ENCODE measurements at places on chromosomes 1 and 21.

- no peak for DNase-seq
These were observed 239.1 kb downstream of the HLX start for GRCh38 chr1:221118176-221118937.

GRCh38 chr1:20187103-20187812 lies 940 bp upstream of the PLA2G2C start:
- no peak for DNase-seq

DNA sequence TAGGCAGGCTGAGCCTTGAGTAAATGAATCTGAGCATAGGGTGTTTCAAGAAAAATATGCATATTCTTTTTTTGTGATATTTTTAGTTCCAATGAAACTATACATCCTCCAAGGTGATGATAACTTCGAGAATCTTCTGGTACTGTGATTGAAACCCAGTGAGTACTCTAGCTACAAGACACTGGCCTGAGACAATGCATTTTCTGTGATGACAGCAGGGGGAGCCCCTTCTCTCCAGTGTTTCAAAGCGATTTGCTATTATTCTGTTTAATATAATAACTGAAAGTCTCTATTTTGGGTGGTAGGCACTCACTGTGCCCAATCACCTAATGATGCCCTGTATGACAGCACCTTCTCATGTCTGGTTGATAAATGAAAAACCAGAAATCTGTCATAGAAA lies 12.1 kb downstream of the IRF2BP2 start:
- DNase-seq = peak; percentile 72

DNA sequence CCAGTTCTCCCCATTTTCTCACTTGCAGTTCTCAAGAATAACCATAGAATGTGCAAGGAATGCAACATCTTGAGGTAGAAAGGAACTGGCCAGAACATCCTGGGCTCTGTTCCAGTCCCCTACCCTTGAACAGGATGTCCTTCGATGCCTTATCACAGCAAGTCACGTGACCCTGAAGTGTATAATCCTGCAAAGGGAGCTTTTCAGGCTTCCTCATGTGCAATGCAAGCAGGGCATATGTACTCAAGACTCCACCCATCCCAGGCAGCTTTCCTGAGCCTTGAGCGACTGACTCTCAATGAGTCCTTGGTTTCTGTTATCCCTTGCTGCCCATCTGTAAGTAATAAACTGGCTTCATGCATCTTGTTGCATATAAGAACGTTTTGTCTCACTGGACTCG lies 311.0 kb downstream of the MRPL39 start:
- no peak for DNase-seq

DNA sequence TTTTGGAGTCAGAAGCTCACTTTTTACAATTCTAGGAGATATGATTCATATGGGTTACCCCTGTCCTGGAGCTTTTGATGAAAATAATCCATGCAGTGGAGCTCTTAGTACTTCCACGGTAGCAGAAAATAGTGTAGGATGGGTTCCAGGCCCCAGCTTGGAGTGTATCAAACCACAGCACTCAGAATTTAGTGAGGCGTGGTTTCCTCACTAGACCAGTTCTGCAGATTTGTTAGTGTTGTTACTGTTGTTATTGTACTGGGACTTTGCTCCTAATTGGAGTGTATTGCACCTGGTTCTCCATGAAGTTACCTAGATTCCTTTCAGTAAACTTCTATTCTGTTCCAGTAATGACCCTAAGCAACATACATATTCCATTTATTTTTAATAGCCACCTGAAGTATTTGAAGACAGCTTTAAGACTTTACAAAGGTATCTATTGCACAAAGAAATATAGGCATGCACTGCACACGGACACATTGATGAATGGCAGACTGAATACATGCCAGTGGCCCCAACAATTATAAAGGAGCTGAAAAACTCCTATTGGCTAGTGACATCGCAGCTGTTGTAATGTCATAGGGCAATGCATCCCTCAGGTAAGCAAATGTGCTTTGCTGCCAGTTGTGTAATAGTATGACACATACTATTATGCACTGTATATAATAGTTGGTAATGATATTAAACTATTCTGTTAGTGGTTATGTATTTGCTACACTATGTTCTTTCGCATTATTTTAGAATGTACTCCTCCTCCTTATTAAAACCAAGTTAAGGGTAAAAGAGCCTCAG lies 1058.0 kb downstream of the KCNT2 start:
- DNase-seq = no peak

- no peak for DNase-seq
These were observed 1600.6 kb upstream of the B3GALT2 start for GRCh38 chr1:194787001-194787400.

DNA sequence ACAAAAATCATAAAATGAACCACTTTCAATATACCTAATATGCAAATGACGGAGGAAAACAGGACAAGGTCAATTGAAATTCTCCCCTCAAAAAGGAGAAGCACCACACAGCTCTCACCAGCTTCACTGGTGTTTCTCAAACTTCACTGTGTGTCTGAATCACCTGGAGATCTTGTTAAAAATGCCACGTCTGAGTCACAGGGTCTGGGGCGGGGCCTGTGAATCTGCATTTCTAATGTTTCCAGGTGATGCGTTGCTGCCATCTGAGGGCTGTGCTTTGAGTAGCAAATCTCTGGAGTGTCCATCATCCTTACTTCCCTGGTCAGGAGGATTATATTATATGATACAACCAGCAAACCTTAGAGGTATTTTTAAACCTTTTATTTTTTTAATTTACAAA lies 9.0 kb downstream of the CLDN19 start:
- DNase-seq = no peak

- DNase-seq = no peak
These were observed 20.1 kb upstream of the MAB21L3 start for GRCh38 chr1:116091083-116091482.

GRCh38 chr1:235450886-235451483 lies 53.3 kb downstream of the B3GALNT2 start:
- DNase-seq = no peak

DNA sequence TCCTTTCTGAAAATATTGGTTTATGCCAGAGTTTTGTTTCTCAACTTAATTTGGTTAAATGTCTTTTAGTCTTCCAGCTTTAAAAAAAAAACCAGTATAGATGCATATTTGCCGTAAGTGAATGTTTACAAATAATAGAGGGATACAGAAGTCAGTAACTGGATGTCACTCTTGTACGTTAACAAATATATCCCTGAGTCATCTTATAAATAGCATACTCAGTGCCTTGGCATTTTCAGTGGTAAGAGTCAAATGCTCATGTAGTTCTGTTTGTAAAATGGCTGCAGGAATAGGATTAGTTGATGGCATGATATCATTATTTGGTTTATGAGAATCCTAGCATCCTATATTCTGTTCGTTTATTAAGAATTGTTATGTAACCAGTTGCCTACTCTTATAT lies 55.4 kb downstream of the SPEN start:
- DNase-seq = peak; percentile 76

- DNase-seq = no peak
These were observed 13.5 kb upstream of the RNF186 start for GRCh38 chr1:19828546-19828945.

DNA sequence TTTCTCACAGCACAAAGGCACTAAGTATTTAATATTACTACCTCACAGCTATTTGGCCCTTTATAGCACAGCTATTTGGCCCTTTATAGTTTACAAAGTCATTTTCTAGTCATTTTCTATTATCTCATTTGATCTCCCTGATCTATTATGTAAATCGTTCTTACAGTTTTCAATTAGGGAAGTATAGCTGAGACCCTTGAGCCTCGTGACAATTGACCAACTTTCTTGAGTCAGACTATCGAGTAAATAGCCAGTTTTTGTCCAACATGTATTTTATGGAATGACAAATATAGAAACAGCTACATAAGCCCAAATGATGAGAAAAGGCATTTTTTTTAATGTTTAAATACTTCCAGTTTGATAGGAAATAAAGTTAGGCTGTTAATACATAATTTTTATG lies 7.0 kb upstream of the ANGPTL1 start:
- DNase-seq = no peak

GRCh38 chr1:75870951-75871350 lies 61.3 kb downstream of the ASB17 start:
- no peak for DNase-seq

DNA sequence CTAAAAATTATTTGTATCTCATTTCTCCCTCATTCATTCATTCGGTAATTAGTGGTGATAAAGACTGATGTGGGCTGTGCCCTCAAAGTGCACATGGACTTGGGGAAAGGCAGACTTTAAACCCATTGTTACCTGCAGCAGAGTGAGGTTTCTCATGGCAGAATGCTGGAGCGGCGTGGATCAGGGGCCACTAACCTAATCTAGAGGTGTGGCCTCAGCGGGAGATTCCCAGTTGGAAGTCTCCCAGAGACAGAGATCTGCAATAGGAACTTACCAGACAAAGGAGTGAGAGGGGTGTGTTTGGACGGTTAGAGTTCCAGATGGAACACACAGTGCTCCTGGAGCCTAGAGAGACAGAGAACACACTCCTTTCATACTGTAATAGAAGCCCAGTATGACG lies 73.5 kb downstream of the VPS26C start:
- no peak for DNase-seq

GRCh38 chr1:39666772-39667171 lies 5.1 kb downstream of the NT5C1A start:
- DNase-seq = no peak

GRCh38 chr1:17128361-17128760 lies 9.1 kb upstream of the PADI2 start:
- DNase-seq = peak; percentile 94

DNA sequence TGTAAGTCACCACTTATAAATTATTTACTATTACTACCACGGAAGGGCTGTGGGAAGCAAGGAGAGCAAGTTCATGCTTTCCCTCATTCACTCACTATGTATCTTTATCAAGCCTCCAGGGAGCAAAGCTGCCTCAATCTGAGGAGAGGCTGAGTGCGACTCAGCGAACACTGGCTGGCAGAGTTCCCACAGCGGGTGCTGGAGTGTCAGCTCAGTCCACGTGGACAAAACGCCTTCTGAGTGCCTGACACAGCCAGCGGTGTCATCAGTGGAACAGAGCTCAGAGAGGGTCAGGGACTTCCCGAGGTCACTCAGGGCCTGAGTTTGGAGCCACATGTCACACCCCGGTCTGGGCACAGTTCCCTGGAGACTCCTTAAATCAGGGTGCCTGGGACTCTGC lies 16.9 kb downstream of the MATN1 start:
- no peak for DNase-seq

DNA sequence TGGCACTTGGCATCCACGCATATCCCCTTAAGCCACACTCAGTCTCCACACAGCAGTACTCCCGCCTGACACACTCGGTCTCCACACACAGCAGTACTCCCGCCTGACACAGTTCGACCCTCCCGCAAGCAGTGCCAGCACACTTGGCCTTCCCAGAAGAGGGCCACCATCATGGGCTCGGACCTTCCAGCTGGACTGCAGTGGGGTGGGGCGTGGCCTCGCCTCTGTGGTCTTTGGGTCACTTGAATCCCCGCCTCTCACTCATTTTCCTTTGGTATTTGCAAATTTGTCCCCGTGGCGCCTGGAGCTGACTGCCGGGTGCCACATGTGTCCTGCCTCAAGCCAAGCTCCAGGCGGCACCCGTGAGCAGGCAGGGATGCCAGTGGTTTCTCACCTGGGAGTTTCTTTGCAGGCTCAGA lies 63.7 kb downstream of the FAAP20 start:
- no peak for DNase-seq

GRCh38 chr1:44696789-44697345 lies 22.4 kb downstream of the ARMH1 start:
- DNase-seq = no peak

- DNase-seq = no peak
These were observed 6.9 kb downstream of the TNFRSF1B start for GRCh38 chr1:12173631-12174121.

DNA sequence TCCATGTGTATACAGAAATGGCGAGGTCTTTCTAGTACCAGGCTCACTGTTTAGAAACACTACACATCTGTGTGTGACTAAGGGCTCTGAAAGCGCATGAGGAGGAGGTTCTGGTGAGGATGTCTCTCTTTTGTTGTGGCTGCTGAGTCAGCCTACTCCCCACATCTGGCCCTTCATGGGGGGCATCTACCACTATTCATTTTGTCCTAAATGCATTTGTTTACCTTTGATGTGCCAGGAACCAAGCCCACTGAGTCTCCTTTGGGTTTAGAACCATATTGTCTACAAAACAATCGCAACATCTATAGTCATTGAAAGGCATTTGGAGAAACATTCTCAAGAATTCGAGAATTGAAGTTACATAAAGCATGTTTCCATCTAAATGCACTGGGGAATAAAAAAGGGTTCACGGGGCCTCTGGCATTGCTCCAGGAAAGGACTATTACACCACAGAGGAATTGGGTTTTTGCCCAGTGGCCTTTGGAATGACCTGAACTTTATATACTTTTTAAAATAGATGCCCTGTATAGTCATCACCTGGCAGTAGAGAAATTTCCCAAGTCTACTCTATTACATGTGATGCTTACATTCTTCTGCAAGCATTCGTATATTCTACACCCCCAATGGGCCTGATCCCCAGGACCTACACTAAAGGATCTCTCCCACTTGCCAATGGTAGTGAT lies 35.1 kb upstream of the ADORA3 start:
- DNase-seq = peak; percentile 77

DNA sequence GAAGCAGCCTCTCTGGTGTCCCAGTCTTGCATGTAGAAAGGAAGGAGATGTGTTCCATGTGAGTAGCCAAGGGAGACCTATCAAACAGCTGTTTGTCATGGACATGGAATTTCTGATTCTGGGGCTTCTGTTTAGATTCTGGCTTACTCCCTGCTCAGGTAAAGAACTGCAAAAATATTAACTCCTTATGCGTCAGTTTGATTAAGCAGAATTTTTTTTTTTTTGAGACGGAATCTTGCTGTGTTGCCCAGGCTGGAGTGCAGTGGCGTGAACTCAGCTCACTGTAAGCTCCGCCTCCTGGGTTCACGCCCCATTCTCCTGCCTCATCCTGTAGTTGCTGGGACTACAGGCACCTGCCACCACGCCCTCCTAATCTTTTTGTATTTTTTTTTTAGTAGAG lies 6.8 kb downstream of the ARV1 start:
- DNase-seq = no peak

- no peak for DNase-seq
These were observed 354.8 kb upstream of the BRINP3 start for GRCh38 chr1:190832511-190832910.

DNA sequence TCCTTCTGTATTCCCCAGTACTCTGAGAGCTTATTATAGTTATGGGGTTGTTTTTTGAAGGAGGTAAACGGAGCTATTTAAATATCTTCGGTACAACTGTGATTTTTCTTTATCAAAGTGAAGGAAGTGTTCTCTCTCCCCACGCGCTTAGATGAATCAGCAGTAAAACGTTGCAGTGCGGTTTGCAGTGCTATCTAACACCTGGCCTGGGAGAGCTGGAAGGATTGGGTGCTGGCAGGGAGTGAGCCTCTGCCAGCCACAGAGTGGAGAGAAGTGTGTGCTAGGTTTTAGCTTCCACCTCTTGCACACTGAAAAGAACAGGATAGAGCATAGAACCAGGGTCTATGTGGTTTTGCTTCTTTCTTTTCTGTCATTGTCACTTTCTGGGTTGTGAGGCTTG lies 165.9 kb downstream of the SDCCAG8 start:
- peak; percentile 89 for DNase-seq

- DNase-seq = no peak
These were observed 15.5 kb downstream of the TRIM33 start for GRCh38 chr1:114495486-114495885.

- peak; percentile 79 for DNase-seq
These were observed 2.7 kb downstream of the DIO1 start for GRCh38 chr1:53896635-53897229.
